ENCODE measurements at places on chromosomes 5 and 9. TPM values are rescaled to one million over a fixed set of nuclear protein-coding genes. Genes with fewer than 3 reads are reported as not detected.

Gene ZNF367
- 6.4 TPM for total RNA-seq

Gene SLC34A1
- total RNA-seq: not detected

Gene FAM114A2
- 9.3 TPM for total RNA-seq

Gene SOX30
- total RNA-seq: 0.06 TPM

Gene PDE8B
- total RNA-seq: 1.3 TPM

Gene PTPRD
- total RNA-seq: 0.49 TPM

Gene C5orf52
- total RNA-seq: not detected

Gene TMEM174
- not detected for total RNA-seq

Gene CCIN
- total RNA-seq: not detected

Gene CSF2
- 0.79 TPM for total RNA-seq

Gene SPARC
- total RNA-seq: 22.3 TPM

Gene TEX48
- not detected for total RNA-seq

Gene PTGS1
- total RNA-seq: 1.3 TPM

Gene IL13
- not detected for total RNA-seq

Gene P4HA2
- 46.4 TPM for total RNA-seq

Gene TSTD2
- 11.2 TPM for total RNA-seq

Gene WNT8A
- not detected for total RNA-seq

Gene LCP2
- not detected for total RNA-seq

Gene FLT4
- total RNA-seq: 2.5 TPM

Gene CTXN3
- not detected for total RNA-seq

Gene C7
- total RNA-seq: not detected

Gene PCDHAC2
- 3.5 TPM for total RNA-seq

Gene PRUNE2
- 0.14 TPM for total RNA-seq

Gene FAM221B
- not detected for total RNA-seq

Gene AJM1
- total RNA-seq: 4.0 TPM

Gene GDF9
- 0.09 TPM for total RNA-seq

Gene IL31RA
- 1.8 TPM for total RNA-seq

Gene SMIM33
- not detected for total RNA-seq

Gene ITGA2
- total RNA-seq: 29.0 TPM

Gene CYSRT1
- 4.0 TPM for total RNA-seq

Gene PCDHGC5
- 0.02 TPM for total RNA-seq

Gene HCN1
- not detected for total RNA-seq

Gene TIGD6
- 6.1 TPM for total RNA-seq

Gene SLC46A2
- total RNA-seq: not detected

Gene CDC20B
- total RNA-seq: not detected

Gene RANBP17
- total RNA-seq: 2.0 TPM

Gene SLC36A3
- total RNA-seq: not detected

Gene SH3GL2
- 0.17 TPM for total RNA-seq

Gene PLCXD3
- 0.33 TPM for total RNA-seq

Gene GPRIN1
- 8.1 TPM for total RNA-seq

Gene SYNPO
- total RNA-seq: 28.6 TPM

Gene ADRB2
- 0.51 TPM for total RNA-seq
